ENCODE measurements at places on chromosomes 4 and X.

GRCh38 chrX:119251386-119251785 is 15.3 kb downstream of the PGRMC1 start:
- DNase-seq: no peak

- no peak for DNase-seq
Measured at GRCh38 chrX:27671234-27671633, 81.1 kb downstream of the DCAF8L2 start.

DNA sequence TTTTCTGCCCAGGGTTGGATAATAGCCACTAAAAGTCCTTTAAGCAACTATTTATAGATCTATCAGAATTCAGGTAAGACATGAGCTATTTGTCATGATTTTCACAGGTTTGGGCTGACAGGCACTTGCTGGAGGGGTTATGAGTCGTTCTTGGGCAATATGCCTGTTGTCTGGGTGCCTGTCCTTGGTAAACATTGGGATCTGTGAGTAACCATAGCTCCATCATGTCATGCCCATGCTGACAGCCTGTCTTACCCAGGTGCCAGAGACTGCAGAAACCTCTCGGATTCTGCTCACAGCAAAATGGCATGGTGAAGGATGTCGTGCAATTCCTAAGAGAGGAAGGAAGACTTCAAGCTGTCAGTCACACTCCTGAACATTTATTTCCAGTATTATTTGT is 116.0 kb upstream of the PUDP start:
- DNase-seq: no peak

- DNase-seq: no peak
Measured at GRCh38 chrX:119067023-119067739, 5.6 kb upstream of the CT47C1 start.

DNA sequence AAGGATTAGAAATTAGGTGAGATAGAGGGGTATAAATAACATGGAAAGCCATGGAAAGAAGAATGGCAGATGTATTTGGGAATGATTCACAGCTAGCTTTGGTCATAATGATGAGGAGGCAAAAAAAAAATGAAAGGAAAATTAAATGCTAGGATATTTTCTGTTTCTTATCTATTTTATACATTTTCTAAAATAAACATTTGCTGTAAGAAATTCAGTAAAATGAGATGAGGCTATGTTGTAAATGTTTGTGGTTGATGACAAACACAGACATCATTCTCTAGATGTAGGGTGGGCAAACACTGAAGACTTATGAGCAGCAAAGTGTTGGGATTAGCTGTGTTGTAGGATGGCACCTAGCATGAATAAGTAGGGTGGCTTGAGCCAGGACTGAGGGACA is 407.1 kb downstream of the IL15 start:
- no peak for DNase-seq

GRCh38 chr4:47744253-47744652 is 93.6 kb downstream of the CORIN start:
- DNase-seq: no peak

GRCh38 chr4:186934841-186935443 is 211.3 kb upstream of the FAT1 start:
- DNase-seq: no peak

DNA sequence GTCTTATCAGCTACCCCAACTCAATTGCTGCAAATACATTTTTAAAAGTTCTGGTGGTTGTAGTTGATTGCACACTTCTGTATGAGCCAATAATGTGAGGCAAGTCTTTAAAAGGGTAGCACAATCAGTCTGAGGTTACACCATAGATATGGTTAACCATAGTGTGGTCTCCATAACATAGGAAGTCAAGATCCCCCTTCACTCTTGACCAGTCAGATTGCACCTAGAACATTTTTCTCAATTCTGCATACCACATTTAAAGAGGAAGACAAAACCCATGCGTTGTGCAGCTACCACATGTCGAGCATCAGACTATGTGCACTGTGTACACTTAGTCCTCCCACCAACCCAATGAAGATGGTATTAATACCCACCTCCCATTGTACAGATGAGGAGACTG is 26.5 kb upstream of the CYBB start:
- DNase-seq: no peak

DNA sequence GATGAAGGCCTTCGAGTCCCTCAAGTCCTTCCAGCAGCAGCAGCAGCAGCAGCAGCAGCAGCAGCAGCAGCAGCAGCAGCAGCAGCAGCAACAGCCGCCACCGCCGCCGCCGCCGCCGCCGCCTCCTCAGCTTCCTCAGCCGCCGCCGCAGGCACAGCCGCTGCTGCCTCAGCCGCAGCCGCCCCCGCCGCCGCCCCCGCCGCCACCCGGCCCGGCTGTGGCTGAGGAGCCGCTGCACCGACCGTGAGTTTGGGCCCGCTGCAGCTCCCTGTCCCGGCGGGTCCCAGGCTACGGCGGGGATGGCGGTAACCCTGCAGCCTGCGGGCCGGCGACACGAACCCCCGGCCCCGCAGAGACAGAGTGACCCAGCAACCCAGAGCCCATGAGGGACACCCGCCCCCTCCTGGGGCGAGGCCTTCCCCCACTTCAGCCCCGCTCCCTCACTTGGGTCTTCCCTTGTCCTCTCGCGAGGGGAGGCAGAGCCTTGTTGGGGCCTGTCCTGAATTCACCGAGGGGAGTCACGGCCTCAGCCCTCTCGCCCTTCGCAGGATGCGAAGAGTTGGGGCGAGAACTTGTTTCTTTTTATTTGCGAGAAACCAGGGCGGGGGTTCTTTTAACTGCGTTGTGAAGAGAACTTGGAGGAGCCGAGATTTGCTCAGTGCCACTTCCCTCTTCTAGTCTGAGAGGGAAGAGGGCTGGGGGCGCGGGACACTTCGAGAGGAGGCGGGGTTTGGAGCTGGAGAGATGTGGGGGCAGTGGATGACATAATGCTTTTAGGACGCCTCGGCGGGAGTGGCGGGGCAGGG is 568 bp downstream of the HTT start:
- no peak for DNase-seq

DNA sequence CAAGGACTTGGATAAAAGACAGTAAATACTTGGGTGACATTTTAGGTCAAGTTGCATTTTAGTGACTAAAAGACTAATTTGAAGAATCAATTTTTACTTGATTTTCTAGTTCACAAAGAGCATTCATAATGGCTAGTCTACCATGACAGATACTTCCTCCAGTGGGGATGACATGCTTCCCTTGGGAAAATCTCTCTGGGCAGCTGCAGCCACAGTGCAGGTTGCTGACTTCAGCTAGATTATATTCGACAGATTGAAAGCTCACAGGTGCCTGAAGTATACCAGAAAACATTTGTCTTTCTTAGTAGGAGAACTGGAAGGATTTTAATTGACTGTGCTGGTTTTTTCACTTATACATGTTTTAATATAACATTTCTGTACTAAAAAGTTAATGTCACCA is 209.6 kb upstream of the MAGEB2 start:
- no peak for DNase-seq

GRCh38 chr4:143273160-143273917 is 63.3 kb upstream of the GAB1 start:
- no peak for DNase-seq

GRCh38 chr4:94827481-94828110 is 69.8 kb downstream of the BMPR1B start:
- no peak for DNase-seq

DNA sequence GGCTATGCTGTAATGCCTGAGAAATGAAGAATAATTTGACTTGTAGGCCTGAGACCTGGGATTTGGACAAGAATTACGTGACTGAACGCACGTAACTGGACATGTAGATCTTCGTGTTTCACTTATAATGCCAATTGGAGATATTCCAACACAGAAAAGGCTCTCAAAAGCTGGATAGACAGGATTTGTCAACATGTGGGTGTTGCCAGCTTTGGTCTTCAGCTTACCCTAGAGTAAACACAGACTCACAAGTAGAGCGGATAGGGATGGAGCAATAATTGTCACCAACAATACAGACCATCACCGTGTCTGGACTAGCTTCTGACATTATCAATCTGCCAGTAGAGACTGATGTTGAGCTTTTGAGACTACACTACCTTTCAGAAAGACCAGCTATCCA is 1511.0 kb upstream of the ADGRL3 start:
- DNase-seq: no peak

GRCh38 chr4:114137984-114138383 is 158.5 kb upstream of the ARSJ start:
- no peak for DNase-seq

DNA sequence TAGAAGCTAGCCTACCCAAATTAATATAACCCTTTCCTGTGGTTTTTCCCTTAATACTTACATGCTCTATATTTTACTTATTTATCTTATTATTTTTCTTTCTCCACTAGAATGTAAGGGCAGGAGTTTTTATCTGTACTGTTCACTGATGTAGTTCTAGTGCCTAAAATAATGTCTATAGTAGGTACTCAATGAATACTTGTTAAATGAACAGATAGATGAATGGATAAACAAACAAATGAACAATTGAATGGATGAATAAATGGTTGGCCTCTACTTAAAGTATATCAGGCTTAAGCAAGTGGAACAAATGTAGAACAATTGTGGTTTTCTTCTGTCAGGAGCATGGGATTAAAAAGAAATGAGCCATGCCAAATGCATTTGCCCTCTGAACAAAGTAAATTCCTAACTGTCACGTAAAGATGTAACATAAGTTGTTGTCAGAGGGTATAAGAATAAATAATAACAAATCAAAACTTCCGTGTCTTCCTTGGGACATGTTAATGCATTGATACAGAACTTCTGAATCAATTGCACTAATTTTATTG is 54.1 kb downstream of the SYTL5 start:
- no peak for DNase-seq

- DNase-seq: peak; percentile 59
Measured at GRCh38 chr4:124144238-124144654, 568.3 kb downstream of the ANKRD50 start.

DNA sequence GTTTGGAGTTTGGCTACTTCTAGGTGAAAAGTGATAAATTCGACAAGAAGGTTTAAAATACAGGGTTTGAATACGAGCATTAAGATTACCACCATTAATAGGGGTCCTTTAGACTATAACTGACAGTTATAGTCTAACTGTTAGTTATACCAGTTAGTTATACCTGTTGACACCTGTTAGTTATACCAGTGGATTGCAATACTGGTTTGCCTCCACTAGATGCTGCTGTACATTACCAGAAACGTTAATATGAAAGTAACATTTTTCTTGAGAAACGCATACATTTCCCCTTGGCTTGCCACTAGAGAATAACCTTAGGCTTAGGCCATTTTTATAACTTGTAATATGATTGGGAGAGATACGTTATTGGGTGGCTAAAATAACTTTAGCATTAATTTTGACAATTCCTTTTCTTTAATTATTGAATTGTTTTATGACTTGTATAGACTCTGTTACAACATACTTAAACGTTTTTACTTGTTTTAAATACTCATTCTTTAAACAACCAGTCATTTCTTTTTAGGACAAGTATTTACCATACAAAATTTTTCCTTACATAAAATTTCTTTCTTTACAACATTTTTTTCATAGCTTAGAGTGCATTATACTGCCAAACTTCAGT is 911.2 kb downstream of the FSTL5 start:
- DNase-seq: no peak

DNA sequence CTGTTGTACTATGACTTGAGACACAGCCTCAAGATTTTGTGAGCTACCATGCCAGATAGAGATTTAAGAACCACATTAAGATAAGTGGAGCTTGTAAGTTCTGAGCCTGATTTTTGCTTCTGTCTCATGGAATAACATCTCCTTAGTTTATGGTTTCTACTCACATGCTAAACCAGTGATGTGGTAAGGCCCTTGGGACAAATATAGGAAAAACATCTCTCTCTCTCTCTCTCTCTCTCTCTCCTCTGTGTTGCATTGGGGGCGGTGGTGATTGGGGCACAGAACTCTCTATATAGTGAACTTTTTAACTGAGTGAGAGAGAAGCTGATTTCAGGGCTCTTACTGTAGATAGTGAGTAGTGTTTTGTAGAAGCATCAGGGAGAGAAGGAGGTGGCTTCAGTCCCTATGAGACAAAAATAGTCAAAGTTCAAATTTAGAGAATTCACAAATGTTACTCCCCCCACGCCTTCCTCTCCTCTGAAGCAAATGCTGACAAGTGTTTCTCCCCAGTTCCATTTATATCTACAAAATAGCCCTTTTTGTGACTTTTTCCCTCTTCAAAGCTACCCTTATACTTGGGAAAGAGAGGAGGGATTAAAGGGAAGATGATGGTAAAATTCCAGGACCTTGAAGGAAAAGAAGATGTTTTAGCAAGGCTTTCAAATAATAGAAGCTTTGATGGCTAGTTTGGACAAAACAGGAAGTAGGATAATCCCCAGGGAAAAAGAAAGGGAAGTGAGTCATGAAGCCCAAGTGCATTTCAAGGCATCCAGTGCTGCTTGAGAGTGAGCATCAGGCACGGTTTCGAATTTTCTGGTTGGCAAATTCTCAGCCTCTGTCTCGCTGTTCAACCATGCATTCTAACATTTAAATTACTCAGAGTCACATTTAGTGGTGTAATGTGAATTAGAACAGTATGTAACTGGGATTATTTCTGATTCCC is 134.3 kb upstream of the AP1S2 start:
- peak; percentile 8 for DNase-seq

DNA sequence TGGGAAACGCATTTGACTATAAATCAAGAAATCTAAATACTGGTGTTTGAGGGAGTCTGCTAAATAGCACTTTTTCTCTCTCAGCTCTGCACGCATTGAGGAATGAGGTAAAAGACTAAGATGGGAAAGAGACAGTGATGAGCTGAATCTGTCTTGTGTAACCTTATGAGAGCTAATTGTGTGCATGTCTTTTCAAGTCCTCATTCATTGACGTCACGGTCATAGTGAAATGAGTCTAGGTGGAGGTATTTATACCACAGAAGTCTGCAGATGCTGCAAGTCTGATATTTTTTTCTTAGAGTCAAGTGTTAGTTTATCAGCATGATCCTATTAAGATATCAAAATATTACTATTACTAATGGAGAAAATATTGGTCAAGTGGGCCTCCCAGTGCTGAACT is 361.5 kb upstream of the HS3ST1 start:
- no peak for DNase-seq

GRCh38 chr4:86247906-86248305 is 111.9 kb downstream of the MAPK10 start:
- DNase-seq: no peak

- DNase-seq: no peak
Measured at GRCh38 chrX:16087076-16087475, 36.3 kb upstream of the GRPR start.

- DNase-seq: no peak
Measured at GRCh38 chr4:42761804-42762203, 104.9 kb upstream of the ATP8A1 start.

GRCh38 chr4:119580293-119580692 is 48.3 kb downstream of the PDE5A start:
- DNase-seq: no peak
